ENCODE measurements at places on chromosomes 4 and X. TPM values are rescaled to one million over a fixed set of nuclear protein-coding genes. Genes with fewer than 3 reads are reported as not detected.

DNA sequence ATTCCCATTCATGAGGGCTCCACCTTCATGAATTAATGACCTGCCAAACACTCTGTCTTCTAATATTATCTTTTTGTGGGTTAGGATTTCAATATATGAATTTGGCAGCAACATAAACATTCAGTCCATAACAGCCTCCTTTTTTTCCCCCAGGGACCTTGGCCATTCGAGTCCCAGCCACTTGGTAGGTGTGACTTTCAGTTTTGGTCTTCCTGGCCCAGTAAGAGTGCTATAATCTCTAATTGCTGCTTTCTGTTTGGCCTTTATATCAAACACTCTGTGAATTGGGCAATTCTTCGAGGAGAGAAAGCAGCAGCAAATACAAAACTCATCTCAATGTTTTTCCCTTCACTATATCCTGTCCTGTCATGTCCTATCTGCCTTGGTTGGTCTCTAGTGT, 12.4 kb upstream of the RADX start:
- no peaks in the 10 kb centered on the region for H3K4me1 ChIP-seq
- no peaks in the 10 kb centered on the region for H3K36me3 ChIP-seq
- DNase-seq: no peak
- no peak overlapping the region for H3K27ac ChIP-seq
- no peaks in the 10 kb centered on the region for H3K27me3 ChIP-seq
- H3K4me3 ChIP-seq: no peak overlapping the region

IL15 gene
- total RNA-seq: 5.8 TPM

NLGN4X gene
- not detected for total RNA-seq

ADAMTS3 gene
- 2.5 TPM for total RNA-seq

NLRP2B gene
- not detected for total RNA-seq
